ENCODE measurements at places on chromosomes 11 and 22. TPM values are rescaled to one million over a fixed set of nuclear protein-coding genes. Genes with fewer than 3 reads are reported as not detected.

Gene MYBPC3
- total RNA-seq, result not detected

Gene LGR4
- total RNA-seq, result 29.0 TPM

Gene OR51I1
- total RNA-seq, result not detected

Gene TRPC6
- 0.28 TPM for total RNA-seq

Gene TUG1
- 38.8 TPM for total RNA-seq

Gene OR52H1
- total RNA-seq, result not detected

Gene UBE2L6
- total RNA-seq, result 96.0 TPM

Gene PRODH
- 0.63 TPM for total RNA-seq

All from foreskin keratinocyte (primary cell).